K562 (cell line): ENCODE measurements at places on chromosomes 6 and 20.

DNA sequence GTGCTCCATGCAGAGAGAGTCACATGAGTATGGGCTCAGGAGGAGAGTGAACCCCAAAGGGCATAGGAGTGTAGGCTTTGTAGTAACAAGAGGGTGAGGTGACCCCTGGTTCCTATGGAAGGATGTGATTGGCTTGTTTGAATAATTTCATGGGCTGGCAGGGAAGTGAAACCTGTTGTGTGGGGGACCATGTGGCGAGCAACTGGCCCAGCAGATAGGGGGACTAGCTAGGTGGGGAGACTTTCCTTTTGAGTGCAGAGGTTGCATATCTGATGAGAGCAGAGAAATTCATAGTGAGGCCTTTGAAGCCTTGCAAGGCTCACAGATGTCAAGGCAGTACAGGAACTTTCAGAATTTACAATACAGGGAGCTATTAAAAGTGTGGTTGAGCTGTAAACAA, 247.9 kb upstream of the SLC35B3 start:
- no peak for DNase-seq

- peak; percentile 21 for DNase-seq
These were observed 91.1 kb upstream of the OPRM1 start for GRCh38 chr6:153947808-153948447.

GRCh38 chr6:97462031-97462430, 179.0 kb upstream of the MMS22L start:
- no peak for DNase-seq

DNA sequence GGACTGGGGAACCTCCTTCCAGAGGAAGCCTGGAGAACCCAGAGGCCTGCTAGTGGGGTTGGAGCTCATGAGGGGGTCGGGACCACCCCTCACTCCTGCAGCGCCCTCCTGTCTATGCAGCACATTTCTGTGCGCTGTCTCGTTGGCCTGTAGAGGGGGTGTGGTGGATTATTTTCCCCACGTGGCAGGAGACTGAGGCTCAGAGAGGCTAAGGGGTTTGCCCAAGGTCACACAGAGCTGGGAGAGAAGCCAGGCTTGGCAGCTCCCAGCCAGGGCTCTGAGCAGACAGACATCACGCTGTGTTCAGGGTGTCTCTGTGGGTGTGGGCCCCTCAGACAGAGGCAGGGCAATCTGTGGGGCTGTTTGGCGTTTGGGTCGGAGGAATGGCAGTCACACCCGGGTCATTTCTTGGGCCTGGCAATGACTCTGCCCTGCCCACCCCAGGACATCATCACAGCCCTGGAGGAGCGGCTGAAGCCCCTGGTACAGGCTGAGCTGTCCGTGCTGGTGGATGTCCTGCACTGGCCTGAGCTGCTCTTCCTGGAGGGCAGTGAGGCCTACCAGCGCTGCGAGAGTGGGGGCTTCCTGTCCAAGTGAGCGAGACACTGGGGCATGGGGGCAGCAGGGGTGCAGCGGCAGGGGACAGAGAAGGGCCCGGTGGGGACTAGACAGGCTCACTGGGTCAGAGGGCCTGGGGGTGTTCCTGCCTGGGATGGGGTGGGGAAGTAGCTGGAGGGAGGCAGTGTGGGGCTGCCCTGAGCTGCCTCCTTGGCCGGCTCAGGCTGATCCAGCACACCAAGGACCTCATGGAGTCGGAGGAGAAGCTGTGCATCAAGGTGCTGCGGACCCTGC, 27.7 kb downstream of the UQCC2 start:
- DNase-seq, result no peak

- DNase-seq, result no peak
These were observed 67.5 kb downstream of the MACROD2 start for GRCh38 chr20:14062786-14063185.

- DNase-seq, result no peak
These were observed at the start of gene PROKR2 for GRCh38 chr20:5316188-5317158. TSS of gene PROKR2 (minus strand) at chr20:5316954. CDS start at chr20:5314369, 2,585 bp downstream.

GRCh38 chr6:130836055-130836640, 8.9 kb downstream of the SMLR1 start:
- no peak for DNase-seq

GRCh38 chr20:18665135-18665534, 77.3 kb downstream of the DTD1 start:
- no peak for DNase-seq

DNA sequence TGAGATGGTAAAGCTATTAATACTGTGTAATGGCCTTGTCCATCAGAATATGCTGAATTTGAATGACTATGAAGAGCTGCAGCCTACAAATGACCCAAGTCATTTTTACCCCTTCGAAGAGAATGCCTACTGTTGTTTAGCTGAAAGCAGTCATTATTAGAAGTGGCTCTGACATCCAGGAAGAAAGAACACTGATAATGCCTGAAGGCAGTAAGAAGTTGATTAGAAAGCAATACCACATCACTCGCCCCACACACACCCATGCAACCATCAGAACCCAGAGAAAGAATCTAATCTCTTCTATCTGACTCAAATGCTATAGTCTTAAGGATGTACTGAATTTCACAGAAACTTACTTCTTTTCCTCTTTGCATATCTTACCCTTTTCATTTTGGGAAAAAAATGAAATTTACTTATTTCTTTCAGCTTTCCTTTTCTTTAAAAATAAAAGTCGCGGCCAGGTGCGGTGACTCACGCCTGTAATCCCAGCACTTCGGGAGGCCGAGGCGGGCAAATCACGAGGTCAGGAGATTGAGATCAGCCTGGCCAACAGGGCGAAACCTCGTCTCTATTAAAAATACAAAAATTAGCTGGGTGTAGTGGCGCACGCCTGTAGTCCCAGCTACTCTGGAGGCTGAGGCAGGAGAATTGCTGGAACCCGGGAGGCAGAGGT, 61.0 kb downstream of the ARHGAP18 start:
- no peak for DNase-seq

DNA sequence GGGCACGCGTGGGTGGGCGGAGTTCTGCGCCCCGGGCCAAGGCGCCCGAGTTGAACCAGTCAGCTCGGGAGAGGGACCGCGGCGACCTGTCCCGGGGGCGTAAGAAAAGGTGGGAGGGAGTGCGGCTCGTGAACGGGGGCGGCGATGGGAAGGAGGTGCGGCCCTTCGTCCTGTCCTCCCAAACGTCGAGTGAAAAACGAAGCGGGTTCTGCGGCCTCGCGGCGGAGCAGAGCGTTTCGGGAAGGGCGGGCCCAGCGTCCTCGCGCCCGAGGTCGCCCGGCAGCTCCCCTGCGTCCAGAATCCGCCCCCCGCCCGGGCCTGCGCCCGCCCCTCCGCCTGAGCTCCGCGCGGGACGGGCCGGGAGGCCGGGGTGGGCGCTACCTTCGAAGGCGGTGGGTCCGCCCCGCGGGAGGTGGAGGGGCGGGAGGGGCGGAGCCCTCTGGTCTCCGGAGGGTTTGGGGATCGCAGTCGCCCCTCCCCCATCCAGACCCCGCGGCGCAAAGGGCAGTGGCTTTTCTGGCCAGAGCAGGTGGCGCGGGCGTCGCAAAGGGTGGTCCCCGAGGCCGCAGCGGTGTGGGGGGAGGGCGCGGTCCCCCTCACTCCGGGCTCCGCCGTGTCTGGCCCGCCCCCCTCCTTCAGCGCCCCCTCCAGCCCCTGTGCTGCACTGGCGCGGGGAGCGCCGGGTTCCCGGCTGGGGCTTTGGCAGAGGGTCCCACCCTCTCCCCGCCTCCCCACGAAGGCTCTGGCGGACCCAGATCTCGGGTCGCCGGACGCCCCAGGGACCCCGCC, 838 bp downstream of the STMN3 start:
- peak; percentile 62 for DNase-seq

GRCh38 chr20:13639150-13639497, 392 bp upstream of the TASP1 start:
- no peak for DNase-seq

GRCh38 chr6:117195728-117196127, 69.6 kb upstream of the VGLL2 start:
- DNase-seq, result no peak

DNA sequence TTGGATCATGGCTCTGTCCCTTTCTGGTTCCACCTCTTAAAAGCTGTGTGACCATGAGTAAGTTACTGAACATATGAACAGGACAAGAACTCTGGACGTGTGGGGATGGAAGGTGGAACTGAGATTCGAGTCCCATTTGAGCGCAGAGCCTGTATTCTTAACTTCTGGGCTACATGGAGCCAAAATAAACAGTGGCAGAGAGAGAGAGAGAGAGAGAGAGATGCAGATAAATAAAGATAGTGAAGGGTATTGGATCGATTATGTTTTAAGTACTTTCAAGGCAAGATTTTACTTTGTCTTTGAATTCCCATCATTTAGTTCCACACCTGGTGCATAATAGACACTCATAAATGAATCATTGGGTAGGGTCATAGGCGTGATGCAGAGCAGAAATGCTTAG, 39.7 kb downstream of the SLC35D3 start:
- no peak for DNase-seq

- DNase-seq, result no peak
These were observed 39.9 kb downstream of the SGK1 start for GRCh38 chr6:134278000-134278399.

DNA sequence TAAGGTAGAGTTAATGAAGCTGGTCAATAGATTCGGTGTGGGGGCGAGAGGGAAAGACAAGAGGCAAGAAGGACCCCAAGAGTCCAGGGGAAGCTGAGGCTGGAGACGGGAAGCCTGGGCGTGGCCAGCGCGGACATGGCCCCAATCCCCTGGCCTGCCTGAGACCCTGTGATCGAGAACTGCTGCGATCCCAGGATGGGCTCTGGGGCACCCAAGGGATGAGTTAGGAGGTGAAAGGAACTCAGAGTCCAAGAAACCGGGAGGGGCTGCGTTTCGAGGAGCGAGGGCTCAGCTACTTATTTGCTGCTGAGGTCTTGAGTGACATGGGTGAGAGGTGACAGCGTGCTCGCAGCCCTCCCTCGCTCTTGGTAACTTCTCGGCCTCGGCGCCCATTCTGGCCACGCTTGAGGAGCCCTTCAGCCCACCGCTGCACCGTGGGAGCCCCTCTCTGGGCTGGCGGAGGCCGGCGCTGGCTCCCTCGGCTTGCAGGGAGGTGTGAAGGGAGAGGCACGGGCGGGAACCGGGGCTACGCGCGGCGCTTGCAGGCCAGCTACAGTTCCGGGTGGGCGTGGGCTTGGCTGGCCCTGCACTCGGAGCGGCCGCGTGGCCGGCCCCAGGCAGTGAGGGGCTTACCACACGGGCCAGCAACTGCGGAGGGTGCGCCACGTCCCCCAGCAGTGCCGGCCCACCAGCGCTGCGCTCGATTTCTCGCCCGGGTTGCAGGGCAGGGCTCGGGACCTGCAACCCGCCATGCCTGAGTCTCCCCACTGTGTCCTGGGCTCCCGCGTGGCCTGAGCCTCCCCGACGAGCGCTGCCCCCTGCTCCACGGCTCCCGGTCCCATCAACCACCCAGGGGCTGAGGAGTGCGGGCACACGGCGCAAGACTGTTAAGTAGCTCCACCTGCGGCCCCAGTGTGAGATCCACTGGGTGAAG, 58.2 kb downstream of the IRF4 start:
- no peak for DNase-seq

DNA sequence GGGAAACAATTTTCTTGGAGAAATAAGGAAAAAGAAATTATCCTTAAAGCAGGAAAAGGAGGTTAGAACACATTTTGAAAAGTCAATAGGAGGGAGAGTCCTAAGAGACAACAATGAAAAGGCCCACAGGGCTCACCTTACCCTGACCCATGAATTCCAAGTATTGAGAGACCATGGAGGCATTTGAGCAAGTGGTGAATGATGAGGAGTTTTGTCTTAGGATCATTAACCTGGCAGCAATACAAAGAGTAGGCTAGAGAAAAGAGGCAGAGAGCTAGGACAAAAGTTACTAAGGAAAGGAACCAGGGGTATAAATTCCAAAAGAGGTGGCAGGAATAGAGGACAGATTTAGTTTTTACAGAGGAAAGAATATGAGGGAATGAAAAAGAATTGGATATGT, 44.7 kb downstream of the PACRG start:
- DNase-seq, result no peak

- DNase-seq, result no peak
These were observed 265.9 kb downstream of the COL12A1 start for GRCh38 chr6:74939721-74940620.

- no peak for DNase-seq
These were observed 396.5 kb downstream of the SMOC2 start for GRCh38 chr6:168837254-168838036.

DNA sequence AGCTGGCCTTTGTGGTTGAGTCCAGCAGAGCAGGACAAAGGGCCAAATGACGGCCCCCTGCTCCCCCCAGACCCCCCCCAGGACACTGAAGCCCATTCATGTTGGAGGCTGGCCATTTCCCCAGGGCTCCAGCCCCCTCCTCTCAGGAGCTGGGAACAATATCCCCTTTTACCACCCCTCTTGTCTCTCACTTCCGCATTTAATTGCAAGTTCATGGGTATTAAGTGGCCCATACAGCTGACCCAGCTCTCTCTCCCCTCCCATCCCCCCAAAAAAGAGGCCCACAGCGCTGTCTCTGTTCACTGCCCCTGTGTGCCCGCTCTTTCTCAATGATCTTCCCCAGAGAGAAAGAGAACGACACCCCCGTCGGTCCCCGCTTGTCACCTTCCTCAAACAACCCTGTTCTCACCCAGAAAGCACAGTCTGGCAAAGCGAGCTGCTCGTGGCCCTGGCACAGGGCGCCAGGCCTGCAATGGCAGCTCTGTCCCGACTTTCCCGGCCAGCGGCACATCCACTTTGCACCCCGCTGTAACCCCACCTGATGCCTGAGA, 30.4 kb downstream of the PREX1 start:
- no peak for DNase-seq
